ENCODE measurements at places on chromosomes 16 and 17.

DNA sequence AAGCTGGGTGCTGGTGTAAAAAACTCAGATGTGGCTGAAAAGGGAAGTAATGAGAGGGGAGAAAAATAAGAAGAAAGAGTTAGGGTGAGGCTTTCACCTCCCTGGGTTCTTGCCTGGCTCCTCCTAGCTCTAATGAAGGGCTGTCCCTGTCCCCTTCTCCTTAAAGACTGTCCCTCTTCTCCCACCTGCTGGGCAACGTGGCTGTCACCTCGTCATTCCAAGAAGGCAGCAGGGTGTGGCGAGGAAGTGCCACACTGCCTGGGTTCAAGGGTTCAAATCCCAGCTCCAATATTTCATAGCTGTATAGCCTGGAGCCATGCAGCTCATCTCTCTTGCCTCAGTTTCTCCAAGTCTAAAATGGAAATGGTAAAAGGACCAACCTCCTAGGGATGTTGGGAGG lies 122.5 kb upstream of the CACNG5 start:
- DNase-seq: no peak

- no peak for DNase-seq
Measured at GRCh38 chr16:75252946-75253911, 1.8 kb upstream of the BCAR1 start.

DNA sequence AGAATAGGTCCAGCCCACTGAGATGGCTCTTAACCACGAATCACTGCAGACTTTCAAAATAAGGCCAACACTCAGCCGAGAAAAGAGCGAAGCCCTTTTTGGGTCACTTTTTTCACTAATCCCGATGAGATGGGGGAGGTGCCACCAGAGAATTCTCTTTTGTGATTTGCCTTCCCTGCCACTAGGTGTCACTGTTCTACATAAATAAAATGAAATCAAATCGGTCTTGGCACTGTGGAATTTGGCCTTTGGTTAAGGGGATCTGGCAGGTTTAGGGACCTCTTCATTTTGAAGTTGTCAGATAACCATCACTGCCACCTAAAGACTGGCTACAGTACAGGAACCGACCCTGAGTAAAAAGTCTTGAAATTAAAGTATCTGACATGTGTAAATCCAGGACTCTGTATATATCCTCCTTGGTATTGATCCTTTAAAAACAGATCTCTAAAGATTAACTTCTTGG lies 147.0 kb downstream of the HS3ST4 start:
- no peak for DNase-seq

DNA sequence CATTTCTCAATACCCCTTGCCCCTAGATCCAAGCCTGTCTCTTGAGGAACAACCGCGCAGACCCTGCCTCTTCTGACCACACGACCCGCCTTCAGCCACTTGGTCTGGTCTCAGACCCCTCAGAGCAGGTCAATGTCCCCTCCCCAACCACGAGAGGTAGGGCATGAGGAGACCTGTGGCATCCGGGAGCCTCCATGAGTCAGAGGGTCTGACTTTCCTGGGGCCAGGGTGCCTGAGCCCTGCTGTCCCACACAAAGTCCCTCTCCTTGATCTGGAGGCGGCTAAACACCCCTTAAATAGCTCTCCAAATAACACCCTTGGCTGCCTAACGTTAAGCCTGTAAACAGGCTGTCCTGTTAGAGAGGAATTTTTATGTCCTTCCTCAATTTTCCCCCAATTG lies 5.1 kb downstream of the CARMIL2 start:
- DNase-seq: no peak

Measured in activated T-cell treated with anti-CD3 and anti-CD28 coated beads for 1 hour (primary cell).